ENCODE measurements at places on chromosomes 12 and 14. TPM values are rescaled to one million over a fixed set of nuclear protein-coding genes. Genes with fewer than 3 reads are reported as not detected.

The INHBC gene
- not detected for total RNA-seq

The CDKL1 gene
- total RNA-seq = 8.3 TPM

The EMC9 gene
- total RNA-seq = 60.1 TPM

The TSHR gene
- total RNA-seq = not detected

The KHNYN gene
- total RNA-seq = 27.0 TPM

The LALBA gene
- total RNA-seq = not detected

The NINJ2 gene
- 0.56 TPM for total RNA-seq

The KRT79 gene
- total RNA-seq = 0.08 TPM

The HIP1R gene
- 26.3 TPM for total RNA-seq

The AQP6 gene
- total RNA-seq = not detected

The LGR5 gene
- not detected for total RNA-seq

The PTPN21 gene
- total RNA-seq = 9.0 TPM

The SLC25A29 gene
- 9.8 TPM for total RNA-seq

The CLEC7A gene
- not detected for total RNA-seq

The ARG2 gene
- 1.9 TPM for total RNA-seq

The CLEC4D gene
- total RNA-seq = not detected

The CAPZA3 gene
- not detected for total RNA-seq

The DPY19L2 gene
- total RNA-seq = 1.2 TPM

The ARHGAP9 gene
- total RNA-seq = 0.35 TPM

The FAR2 gene
- total RNA-seq = not detected

The GLIPR1L1 gene
- total RNA-seq = not detected

The CCDC196 gene
- total RNA-seq = not detected

The ETFBKMT gene
- total RNA-seq = 0.79 TPM

The CD27 gene
- total RNA-seq = not detected

The CEBPE gene
- total RNA-seq = not detected

The PLEKHG3 gene
- 32.7 TPM for total RNA-seq

The FERMT2 gene
- 42.8 TPM for total RNA-seq

The GLIPR1L2 gene
- total RNA-seq = 0.09 TPM

The JPH4 gene
- 0.06 TPM for total RNA-seq

The RND1 gene
- total RNA-seq = 5.8 TPM

The TRIP11 gene
- total RNA-seq = 10.9 TPM

The KRT75 gene
- 0.07 TPM for total RNA-seq

The MYH7 gene
- total RNA-seq = not detected

The RFX4 gene
- not detected for total RNA-seq

The NOVA1 gene
- 4.7 TPM for total RNA-seq

The TMBIM4 gene
- 48.1 TPM for total RNA-seq

The P2RX2 gene
- total RNA-seq = not detected

The TCL1B gene
- total RNA-seq = not detected

The CLEC2D gene
- total RNA-seq = 0.27 TPM

The WASHC4 gene
- total RNA-seq = 25.1 TPM

The SERPINA12 gene
- not detected for total RNA-seq
